ENCODE measurements at places on chromosomes 16 and 17. TPM values are rescaled to one million over a fixed set of nuclear protein-coding genes. Genes with fewer than 3 reads are reported as not detected.

- H3K27ac ChIP-seq, result no peak overlapping the region
- no peaks in the 10 kb centered on the region for H3K36me3 ChIP-seq
- H3K4me1 ChIP-seq, result no peaks in the 10 kb centered on the region
- DNase-seq, result peak; percentile 26
- no peak overlapping the region for H3K4me3 ChIP-seq
- peaks cover 24% of the 10 kb centered on the region for H3K27me3 ChIP-seq
Observed at GRCh38 chr16:56558024-56558747, 6.7 kb upstream of the MT4 start.

DNA sequence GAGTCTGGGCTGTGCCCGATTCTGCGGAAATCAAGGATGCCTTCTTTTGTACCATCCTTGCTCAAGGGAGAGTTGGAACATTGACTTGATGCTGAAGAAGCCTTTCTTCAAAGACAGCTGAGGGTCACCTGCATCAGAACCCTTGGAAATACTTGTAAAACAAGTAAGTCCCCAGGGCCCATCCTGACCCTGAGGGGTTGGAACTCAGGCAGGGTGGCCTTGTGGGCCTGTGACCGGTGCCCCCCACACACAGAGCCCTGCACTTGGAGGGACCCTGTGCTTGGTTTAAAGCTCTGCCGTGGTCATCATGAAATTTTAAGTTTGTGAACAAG lies 56.9 kb downstream of the WIPI1 start:
- H3K36me3 ChIP-seq, result no peaks in the 10 kb centered on the region
- DNase-seq, result no peak
- no peak overlapping the region for H3K27ac ChIP-seq
- no peak overlapping the region for H3K4me3 ChIP-seq
- peaks cover 23% of the 10 kb centered on the region for H3K4me1 ChIP-seq

- H3K36me3 ChIP-seq, result no peaks in the 10 kb centered on the region
- peaks cover 37% of the 10 kb centered on the region for H3K4me1 ChIP-seq
- no peak overlapping the region for H3K27ac ChIP-seq
- H3K4me3 ChIP-seq, result no peak overlapping the region
- no peak for DNase-seq
Observed at GRCh38 chr16:26983426-26983825, 83.3 kb upstream of the C16orf82 start.

TSC2 gene
- total RNA-seq, result 36.9 TPM

All from SJSA1 (cell line).